K562 (cell line): ENCODE measurements at places on chromosomes 11 and 22. TPM values are rescaled to one million over a fixed set of nuclear protein-coding genes. Genes with fewer than 3 reads are reported as not detected.
A peak's percentile ranks its signal among the peaks of the same experiment; 100 is the strongest.

- no peak for DNase-seq
These were observed 403.7 kb upstream of the SYN3 start for GRCh38 chr22:33461698-33462434.

Gene KCNQ1
- total RNA-seq, result 0.44 and 0.45 TPM in 2 replicates

DNA sequence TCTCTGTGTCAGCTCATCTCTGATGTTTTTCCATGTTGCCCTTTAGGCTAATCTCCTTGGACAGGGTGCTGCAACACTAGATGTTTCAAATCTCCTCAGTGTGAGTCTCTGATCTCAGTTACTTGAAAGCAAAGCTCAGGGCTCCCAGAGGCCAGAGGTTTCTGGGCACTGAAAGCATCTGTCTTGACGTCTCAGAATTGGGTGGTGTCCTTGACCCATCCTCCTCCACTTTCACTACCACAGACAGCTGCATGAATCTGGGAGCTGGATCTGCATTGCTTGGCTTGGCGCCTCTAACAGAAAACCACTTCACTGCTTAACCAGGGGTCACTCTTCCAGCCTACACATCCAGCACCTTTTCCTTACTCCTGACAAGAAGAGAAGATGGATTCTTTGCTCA lies 399.4 kb downstream of the NXPE2 start:
- no peak for DNase-seq

Gene OR5J2
- not detected in 2 replicates for total RNA-seq

- DNase-seq, result peak; percentile 67
These were observed 23.6 kb upstream of the RNASEH2C start for GRCh38 chr11:65744026-65744698.

Gene RIMBP3B
- total RNA-seq, result 0.55 and 0.78 TPM in 2 replicates

Gene PANX3
- total RNA-seq, result 0.18 and 0.42 TPM in 2 replicates

Gene CHRM1
- not detected in 2 replicates for total RNA-seq

DNA sequence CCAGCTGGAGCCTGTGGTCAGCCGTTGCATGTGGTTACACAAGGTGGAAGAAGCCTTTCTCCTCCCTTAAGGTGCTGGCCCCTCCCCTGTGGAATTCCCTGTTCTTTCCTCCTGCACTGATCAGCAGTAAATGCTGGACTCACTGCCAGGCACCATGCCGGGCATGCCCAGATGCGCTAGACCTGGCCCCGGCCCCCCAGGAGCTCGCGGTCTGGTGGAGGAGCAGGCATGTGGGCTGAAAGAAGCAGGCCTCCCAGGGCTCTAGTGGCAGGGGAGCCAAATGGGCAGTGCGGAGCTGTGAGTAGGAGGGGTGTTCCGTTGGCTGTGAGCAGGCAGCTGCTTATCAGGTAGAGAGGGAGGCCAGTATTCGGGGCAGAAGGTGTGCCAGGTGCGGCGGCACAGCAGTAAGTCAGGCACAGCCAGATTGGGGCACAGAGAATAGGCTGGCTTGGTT lies 10.2 kb downstream of the DGKZ start:
- DNase-seq, result no peak

Gene HOATZ
- not detected in 2 replicates for total RNA-seq

DNA sequence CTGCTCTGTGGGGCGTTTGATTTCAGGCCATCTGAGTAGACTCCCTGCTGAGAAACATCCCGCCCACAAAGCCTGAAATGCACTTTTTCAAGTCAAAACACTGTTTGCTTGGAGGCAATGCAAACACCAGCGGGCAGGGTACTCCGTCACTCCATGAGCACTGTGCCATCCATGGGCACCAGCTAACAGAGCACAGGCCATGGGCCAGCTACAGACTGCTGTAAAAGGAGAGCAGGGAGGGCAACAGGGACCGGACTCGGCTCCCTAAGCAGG lies 16.6 kb upstream of the EFCAB6 start:
- DNase-seq, result no peak

Gene DNAJB7
- not detected in 2 replicates for total RNA-seq

GRCh38 chr11:119093942-119094815 lies 7.5 kb downstream of the DPAGT1 start:
- peak; percentile 60 for DNase-seq

DNA sequence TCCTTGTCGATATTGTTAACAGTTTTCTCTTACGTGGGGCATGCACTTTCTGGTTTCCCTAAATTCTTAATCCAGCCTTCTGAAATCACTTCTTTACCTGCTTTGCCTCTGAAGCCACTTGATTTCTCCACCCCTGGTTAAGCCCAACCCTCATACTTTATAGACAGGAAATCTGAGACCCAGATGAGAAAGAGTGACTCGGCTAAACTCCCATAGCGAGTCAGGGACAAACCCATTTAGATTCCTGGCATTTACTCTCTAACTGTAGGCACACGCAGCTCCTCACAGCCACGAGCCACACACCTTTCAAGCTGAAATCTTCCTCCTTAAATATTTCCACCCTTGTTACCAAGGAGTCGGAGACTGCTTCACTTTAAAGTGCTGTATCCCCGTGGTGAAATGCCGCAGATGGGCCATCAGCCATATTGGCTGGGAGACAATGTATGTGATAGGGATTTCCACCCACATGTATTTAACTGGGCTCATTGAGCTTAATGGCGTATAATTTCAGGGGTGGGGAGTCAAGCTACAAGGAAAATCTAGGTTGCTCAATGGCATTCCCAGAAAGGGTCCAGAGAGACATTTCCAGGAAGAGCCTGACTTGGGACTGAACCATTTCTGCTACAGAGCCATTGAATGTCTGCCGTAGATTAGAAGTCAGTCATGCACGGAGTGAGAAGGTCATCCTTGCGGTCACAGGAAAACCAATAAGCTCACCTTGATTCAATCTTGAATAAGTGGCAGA lies 49.9 kb upstream of the GRK3 start:
- DNase-seq, result no peak

GRCh38 chr11:57871231-57871630 lies 109.6 kb downstream of the CTNND1 start:
- no peak for DNase-seq

DNA sequence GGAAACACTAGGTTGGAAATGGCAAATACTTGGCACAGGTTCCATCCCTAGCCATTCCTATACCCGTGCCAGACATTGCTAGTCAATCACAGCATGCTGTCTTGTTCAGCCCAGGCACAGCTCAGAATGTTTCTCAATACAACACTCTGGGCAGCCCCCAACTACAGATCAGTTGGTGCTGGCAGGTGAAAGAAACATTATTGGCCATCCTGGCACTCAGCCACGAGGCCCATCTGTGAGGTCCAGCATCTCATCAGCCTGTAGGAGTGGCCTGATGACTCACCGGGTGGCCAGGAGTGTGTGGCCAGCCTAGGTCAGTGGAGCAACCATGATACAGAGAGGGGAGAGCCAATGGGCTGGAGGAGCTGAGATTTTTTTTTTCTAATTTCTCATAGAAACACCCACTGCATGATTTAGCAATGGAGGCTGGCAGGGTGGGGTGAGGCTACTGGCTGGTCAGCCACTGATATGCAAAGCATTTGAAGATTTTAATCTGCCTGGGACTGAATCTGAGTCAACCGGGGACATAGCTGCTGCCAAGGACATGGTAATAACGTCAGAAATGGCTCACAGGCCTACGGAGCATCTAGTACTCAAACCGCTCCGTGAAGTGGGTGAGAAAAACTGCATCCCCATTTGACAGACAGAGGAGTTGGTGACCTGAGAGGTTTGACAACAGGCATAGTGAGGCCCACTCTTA lies 5.4 kb downstream of the MYO18B start:
- peak; percentile 77 for DNase-seq

DNA sequence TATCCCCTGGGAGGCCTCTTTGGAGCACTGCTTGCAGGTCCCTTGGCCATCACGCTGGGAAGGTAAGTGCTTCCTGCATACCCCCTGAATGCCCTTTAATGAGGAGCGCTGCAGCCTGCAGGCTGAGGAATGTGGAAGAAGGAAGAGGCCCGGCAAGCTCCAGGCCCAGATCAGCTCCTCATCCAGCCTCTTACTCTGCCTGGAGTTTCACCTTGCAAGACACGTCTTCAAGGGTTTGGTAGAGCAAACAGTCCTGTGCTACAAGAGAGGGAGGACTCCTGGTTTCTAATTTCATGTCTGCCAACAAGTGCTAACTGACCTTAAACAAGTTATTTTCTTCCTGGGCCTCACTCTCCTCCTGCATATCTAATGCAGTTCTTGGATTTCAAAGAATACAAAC lies 10.9 kb downstream of the SLC2A11 start:
- DNase-seq, result no peak

Gene MFNG
- 0.73 and 0.89 TPM in 2 replicates for total RNA-seq

GRCh38 chr11:117392001-117392690 lies 64.5 kb downstream of the CEP164 start:
- DNase-seq, result no peak

Gene OR51I1
- 6.6 and 7.2 TPM in 2 replicates for total RNA-seq

DNA sequence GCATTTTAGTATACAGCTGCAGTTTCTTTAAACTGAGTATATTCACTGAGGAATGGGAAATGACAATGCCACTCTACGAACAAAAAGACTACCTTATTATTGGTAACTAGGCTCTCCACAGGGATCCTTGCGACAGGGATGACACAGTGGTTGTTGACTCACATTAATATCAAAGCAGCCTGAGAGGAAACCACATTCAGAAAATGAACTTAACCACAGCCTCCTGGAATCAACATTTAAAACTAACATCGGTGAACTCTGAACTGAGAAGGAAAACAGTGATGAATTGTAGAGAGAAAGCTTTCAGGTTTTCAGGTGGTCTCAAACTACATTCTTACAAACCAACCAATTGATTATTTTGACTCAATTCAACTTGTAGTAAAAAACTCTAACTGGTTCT lies 90.3 kb upstream of the MTMR2 start:
- no peak for DNase-seq

- DNase-seq, result no peak
These were observed at the start of gene OR10G8 for GRCh38 chr11:124026498-124026897. TSS of gene OR10G8 (plus strand) at chr11:124026798. CDS start at chr11:124029623, 2,825 bp downstream.

- no peak for DNase-seq
These were observed 22.9 kb downstream of the RPL3 start for GRCh38 chr22:39296535-39296934.

Gene SPINDOC
- total RNA-seq, result 33.0 and 35.3 TPM in 2 replicates

DNA sequence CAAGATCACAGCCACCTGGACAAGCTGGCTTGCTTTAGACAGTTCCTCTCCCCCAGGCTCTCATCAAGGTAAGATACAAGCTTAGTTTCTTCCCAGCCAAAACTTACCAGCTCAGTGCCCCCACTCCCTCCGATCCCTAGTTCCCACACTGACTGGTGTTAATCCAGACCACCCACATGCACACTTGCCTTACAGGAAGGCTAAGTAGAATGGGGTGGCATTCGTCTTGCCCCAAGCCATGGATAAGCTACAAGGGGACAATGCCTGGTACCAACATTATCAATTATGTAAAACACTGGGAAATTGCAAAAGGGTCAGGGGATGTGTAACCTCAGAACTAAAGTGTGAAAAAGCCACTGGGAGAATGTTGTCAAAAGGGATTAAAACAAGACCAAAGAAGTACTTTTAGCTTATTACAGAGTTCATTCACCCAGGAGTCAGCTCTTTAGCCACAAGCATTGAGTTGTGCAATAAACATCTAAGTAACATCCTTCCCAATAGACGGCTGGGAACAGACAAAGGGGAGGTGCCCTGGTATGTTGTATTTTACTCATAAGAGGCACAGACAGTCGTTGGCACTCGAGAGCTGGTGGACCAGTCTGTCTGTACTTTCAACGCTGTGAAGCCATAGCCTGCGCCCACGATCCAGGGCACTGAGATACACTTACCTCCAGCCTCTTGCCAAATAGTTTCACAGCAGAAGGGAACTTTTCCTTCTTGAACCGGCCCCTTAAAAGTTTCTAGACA lies 1.1 kb downstream of the DHCR7 start:
- no peak for DNase-seq

Gene HTR3B
- total RNA-seq, result not detected in 2 replicates

DNA sequence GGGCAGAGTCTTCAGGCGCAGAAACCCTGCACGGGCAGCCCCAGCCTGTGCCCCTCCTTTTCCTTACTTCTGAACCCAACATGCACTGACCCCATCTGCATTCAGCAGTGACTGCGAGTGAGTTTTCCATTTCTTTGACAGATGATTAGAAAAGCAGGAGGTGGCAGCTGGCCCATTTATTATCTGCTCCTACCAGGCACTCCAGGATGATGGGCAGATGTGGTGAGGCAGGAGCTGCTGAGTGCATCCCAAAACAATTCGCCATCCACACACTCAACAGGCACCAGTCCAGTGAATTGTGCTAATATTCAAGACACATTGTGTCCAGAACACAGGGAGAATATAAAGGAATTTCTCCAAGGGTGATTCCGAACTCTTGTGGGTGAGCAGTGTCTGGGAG lies 208.5 kb downstream of the TENM4 start:
- DNase-seq, result no peak

- no peak for DNase-seq
These were observed 52.4 kb upstream of the MYO18B start for GRCh38 chr22:25689631-25690030.

DNA sequence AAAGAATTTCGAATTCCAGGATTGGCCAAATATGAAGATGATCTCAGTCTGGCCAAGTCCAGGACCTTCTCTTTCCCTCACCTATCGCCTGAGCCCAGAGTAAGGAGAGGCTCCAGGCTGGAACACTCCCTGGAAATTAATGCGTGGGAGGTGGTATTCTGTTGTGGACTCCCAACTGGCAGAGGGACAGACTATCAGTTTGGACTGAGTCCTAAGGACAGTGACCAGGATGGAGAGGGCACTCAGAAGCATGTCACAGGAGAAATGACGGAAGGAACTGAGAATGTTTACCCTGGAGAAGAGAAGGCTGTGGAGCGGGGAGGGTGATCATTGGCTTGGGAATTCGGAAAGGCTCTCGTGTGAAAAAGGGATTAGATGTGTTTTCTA lies 84.4 kb downstream of the RPL27A start:
- DNase-seq, result no peak

Gene HRAS
- total RNA-seq, result 64.9 and 68.5 TPM in 2 replicates
